ENCODE measurements at places on chromosomes 1 and 21.

- DNase-seq: no peak
Observed at GRCh38 chr1:19122668-19123067, 87.4 kb downstream of the UBR4 start.

DNA sequence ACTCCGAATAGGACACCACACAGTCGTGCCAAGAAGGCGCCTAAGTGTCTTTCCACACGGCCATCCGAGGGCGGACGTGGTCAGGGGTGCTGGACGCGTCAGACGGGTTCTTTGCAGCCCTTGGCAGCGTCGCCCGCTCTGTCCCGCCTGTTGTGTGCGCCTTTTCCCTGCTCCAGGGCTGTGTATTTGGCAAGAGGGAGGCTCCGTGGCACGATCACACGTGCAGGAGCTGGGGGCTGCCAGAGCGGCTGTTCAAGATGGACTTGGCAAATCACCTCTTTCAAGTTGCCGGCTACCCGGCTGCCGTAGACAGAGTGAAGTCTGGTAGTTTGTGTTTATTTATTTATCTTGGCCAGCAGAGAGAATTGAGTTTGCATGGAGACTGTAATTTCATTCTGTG is 31.9 kb downstream of the PRKCZ start:
- no peak for DNase-seq

- DNase-seq: no peak
Observed at GRCh38 chr1:97160818-97161217, 439.2 kb downstream of the PTBP2 start.

- no peak for DNase-seq
Observed at GRCh38 chr1:66998972-66999371, 55.0 kb downstream of the SLC35D1 start.

DNA sequence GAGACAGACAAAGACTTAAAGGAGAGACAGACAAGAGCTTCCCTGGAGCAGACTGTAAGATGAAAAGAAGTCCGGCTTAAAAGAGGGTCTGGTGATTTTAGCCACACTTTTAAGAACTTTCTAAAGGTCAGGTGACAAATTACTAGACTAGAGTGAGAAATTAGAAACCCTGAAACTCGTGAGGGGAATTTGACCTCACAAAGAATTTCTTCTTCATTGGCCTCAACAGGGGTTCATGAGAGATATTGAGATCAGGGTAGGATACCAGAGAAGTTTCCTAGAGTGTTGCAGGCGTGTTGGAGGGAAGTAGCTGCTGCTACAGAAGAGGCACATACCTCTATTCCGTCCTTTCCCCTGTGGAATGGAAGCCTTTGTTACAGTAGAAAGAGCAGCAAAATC is 884.4 kb downstream of the KCNT2 start:
- no peak for DNase-seq
